ENCODE measurements at places on chromosomes 3 and 15.

DNA sequence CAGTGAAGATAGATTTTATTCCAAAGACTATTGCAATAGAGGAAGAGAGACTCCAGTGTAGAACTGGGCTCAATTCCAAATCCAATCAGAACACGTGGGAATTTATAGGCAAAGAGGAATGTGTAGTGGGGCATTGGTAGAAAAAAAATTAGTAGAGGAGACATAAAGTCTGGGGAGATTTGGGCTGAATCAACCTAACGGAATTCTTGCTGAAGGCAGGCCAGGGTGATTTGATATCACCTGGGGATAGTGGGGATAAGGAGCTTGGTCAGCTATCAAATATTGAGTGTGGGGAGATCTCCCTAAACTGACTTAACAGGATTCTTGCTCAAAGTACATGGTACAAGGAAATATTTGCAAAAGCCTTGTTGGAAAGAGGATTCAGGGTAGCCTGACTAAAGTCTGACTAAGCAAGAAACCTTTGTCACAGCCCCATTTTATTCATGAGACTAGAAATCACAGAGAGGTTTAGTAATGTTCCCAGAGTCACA, 29.6 kb downstream of the SST start:
- no peak for DNase-seq

- no peak for DNase-seq
These were observed 150.8 kb upstream of the BHLHE40 start for GRCh38 chr3:4828279-4829030.

GRCh38 chr15:72585476-72586058, 68.9 kb upstream of the GOLGA6B start:
- no peak for DNase-seq

- DNase-seq = no peak
These were observed 52.8 kb downstream of the USP50 start for GRCh38 chr15:50493625-50494024.

DNA sequence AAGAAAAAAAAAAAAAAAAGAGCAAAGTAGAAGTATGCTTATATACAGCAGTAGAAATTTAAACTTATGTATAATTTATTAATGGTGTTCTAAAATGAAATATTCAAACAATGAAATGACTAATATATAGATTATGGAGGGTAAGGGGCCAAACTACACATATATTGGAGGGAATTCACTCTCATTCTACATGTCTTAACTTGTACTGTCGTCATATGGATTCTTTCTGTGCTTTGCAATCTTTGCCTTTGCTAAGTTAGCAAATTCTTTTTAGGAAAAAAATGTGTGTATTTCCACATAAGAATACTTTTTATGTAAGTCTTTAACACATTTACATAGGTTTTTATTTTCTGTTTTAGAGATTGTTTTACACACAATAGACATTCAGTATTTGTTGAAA, 118.9 kb upstream of the MBNL1 start:
- no peak for DNase-seq

DNA sequence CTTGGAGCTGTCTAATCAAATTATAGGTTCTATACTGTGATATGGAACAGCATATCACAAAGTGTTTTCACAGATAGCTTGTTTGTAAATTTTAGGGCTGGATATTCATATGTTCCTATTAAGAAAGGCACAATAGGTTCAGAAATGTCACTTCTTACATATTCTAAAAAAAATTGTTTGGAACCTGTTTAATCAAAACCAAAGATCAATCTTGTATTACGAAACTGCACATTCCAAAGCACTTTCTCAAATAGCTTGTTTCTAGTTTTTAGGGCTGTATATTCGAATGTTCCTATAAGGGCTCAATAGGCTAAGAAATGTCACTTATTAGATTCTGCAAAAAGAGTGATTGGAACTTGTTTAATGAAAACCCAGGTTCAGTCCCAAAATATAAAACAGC, 67.4 kb upstream of the OSBPL11 start:
- DNase-seq = no peak

DNA sequence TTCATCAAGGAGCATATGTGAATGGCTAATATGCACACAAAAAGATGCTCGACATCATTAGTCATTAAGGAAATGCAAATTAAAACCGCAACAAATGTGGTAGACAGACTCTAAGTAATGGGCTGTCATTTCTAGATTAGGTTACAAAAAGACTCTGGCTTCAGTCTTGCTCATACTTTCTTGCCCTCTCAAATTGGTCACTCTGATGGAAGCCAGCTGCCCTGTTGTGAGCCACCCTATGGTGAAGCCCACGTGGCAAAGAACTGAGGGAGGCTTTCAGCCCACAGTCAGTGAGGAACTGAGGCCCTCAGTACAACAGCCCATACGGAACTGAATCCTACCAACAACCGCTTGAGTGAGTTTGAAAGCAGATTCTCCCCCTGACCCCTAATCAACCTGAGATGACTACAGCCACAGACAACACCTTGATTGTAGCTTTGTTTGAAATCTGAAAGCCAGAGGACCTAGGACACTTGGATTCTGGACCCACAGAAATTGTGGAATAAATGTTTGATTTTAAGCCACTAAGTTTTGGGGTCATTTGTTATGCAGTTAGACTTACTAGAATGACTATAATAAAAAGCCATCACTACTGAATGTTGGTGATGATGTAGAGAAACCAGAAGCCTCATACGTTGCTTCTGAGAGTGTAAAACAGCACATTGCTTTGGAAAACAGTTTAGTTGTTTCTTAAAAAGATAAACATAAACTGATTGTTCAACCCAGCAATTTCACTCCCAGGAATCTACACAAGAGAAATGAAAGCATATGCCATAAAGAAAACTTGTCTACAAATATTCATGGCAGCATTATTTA, 45.7 kb downstream of the EHHADH start:
- no peak for DNase-seq

GRCh38 chr15:98799461-98800390, 151.4 kb downstream of the IGF1R start:
- DNase-seq = no peak

GRCh38 chr15:52256366-52256765, 39.2 kb downstream of the MYO5C start:
- DNase-seq = peak; percentile 80

DNA sequence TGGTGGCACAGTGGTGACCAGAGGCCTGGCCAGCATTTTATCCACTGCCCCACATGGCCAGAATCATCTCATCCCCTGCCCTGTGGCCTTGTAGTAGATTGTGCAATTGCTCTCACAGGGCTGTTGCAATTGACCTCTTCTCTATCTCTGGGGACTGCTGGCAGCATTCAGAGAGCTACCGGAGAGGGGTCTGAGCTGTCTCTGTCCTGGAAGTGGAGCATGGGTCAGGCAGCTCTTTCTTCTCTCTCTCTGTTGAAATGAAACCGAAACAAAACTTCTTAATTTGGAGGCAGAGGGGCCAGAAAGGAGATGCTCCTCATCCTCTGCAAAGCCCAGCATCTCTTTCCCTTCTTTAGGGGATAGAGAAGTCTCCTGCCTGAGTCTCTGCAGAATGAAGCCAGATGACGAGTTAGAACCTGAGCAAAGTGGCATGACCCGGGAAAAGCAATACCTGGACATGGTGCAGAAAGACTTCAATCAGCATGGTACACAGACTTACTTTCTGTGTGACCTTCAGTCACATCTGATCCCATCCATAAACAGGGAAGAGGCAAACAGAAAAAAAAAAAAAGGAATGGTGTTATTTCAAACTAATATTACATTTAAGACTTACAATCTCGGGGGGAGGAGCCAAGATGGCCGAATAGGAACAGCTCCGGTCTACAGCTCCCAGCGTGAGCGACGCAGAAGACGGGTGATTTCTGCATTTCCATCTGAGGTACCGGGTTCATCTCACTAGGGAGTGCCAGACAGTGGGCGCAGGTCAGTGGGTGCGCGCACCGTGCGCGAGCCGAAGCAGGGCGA, 144.5 kb upstream of the BCL6 start:
- DNase-seq = no peak

DNA sequence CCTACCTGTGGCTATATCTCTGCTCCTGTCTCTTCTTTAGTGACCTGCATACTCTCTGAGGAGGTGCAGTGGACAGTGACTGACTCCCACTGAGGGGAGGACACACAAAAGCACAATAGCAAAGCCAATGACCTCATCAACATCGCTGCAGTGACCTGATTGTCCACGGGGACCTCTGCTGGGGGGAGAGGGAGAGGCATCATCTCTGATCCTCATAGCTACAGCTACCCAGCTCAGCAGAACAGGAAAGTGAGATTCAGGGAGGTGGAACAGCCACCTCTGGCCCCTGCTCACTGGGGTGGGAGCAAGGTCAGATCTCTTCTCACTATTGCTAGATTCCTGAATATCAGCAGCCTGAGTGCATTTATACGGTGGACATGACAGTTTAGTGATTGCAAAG, 179.2 kb downstream of the ATP10A start:
- no peak for DNase-seq

GRCh38 chr3:66828303-66828702, 169.8 kb upstream of the KBTBD8 start:
- no peak for DNase-seq

GRCh38 chr15:88018869-88019641, 237.5 kb downstream of the NTRK3 start:
- DNase-seq = no peak

Data from CD4-positive, alpha-beta T cell treated with Interleukin-6 at 100 ng/mL for 8 hours (primary cell).